CD4-positive, alpha-beta T cell treated with Interleukin-2 at 100 ng/mL for 4 hours (primary cell): ENCODE measurements at places on chromosomes 4 and X.

- DNase-seq = no peak
Observed at GRCh38 chr4:180615746-180616145, 1627.5 kb upstream of the TENM3 start.

- DNase-seq = no peak
Observed at GRCh38 chrX:40171513-40172400, 74.0 kb upstream of the BCOR start.

DNA sequence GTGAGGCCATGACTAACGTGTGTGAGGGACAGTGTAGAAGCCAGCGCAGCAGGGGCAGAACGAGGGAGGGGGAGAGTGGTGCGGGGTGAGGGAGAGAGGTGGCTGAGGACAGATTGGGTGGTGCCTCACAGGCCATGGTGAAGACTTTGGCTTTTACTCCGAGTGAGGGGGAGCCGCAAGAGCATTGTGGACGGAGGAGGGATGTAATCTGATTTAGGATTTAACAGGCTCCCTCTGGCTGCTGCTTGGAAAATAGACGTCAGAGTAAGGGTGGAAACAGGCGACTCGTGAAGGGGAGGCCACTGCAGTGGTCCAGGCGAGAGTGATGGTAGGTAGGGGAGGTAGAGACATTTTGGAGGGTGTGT is 13.0 kb downstream of the PPP1R3F start:
- no peak for DNase-seq

DNA sequence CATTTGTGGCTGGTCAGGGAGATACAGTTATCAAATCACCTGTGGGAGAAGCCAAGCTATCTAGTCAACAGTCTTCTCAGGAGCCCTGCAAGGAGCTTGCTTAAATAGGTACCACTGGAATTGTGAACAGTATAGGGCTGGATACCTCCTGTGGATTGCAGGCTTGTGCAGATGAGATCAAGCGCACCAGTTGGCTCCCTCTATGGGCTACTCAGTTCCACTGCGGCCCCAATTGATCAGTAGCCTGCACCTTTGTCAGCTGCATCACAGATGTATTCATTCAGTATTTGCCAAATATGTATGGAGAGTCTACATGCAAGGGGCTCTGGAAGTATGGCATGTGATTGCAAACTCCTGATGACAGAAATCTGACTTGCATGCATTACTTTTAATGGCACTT is 28.6 kb downstream of the TEX13A start:
- DNase-seq = no peak

DNA sequence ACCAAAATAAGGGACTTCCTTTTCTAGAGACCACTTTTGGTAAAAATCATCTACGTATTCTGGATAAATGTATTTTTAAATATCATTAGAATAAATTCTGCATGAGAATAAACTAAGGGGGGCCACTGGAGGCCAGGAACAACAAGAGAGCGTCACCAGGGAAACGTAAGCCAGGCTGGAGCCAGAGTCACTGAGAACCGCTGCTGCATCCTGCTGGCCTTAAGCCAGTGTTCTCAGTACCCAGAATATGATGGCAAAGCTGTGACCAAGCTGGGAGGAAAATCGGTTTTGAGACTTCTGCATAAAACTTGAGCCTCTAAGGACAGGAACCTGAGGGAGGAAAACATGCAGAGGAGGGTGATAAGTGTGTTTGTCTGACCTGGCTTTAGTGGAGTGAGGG is 63.0 kb upstream of the FAM9A start:
- DNase-seq = no peak

DNA sequence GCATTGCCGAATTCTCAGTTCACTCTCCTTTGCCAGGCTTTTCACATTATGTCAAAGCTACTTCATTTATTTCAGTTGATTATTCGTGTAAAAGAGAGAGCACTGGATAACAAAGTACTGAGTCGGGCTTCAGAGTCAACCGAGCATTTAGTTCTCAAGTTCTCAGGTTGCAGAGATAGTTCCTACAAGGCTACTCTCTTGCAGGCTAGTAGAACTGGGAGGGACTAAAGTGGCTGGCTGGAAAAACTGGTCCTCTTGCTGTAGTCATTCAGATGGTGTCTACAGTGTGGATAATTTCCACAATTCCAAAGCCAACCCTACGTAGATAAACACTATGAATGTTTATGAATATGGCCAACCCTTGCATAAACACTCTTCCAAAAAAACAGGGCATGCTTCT is 4.6 kb upstream of the CCNG2 start:
- no peak for DNase-seq

DNA sequence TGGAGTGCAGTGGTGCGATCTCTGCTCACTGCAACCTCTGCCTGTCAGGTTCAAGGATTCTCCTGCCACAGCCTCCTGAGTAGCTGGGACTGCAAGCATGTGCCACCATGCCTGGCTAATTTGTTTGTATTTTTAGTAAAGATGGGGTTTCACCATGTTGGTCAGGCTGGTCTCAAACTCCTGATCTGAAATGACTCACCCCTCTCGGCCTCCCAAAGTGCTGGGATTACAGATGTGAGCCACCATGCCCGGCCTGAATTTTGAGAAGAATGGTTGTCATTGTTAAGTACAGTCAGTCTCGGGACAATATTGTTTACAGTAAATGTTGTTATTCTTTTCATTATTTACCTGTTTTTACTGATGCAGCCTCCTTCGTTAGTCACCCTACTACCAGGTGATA is 1226.2 kb upstream of the TENM3 start:
- DNase-seq = no peak

- no peak for DNase-seq
Observed at GRCh38 chrX:11965436-11965835, 172.8 kb upstream of the FRMPD4 start.
